Suprapubic skin (tissue), 4 donors: ENCODE measurements at places on chromosomes 4 and X. TPM values are rescaled to one million over a fixed set of nuclear protein-coding genes. Genes with fewer than 3 reads are reported as not detected.

ATOH1 gene
- total RNA-seq, result not detected

IGFBP7 gene
- 120 TPM for total RNA-seq

GPR173 gene
- total RNA-seq, result 2.3 TPM

P2RY8 gene
- not detected for total RNA-seq

ACOX3 gene
- 73.5 TPM for total RNA-seq

DNA sequence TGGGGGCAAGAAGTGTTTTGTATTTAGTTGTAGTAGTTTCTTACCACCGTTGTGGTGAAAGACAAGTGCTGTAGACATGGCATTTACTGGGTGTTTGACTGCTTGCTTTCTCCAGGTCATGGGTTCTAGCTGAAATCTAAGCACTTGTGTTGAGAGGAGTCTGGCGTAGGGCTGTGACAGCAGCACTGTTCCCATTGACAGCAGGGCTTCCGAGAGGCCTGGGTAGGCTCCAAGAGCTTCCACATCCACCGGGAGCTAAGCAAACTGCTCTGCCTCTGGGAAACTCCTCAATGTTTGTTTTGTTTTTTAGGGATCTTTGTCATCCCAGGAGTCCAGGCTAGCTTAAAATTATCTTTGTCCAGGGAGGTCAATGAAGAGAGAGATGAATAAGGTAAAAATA is 44.3 kb downstream of the BMPR1B start:
- DNase-seq, result no peak

GRCh38 chr4:108919226-108919893 is 156.5 kb upstream of the ETNPPL start:
- no peak for DNase-seq

DNA sequence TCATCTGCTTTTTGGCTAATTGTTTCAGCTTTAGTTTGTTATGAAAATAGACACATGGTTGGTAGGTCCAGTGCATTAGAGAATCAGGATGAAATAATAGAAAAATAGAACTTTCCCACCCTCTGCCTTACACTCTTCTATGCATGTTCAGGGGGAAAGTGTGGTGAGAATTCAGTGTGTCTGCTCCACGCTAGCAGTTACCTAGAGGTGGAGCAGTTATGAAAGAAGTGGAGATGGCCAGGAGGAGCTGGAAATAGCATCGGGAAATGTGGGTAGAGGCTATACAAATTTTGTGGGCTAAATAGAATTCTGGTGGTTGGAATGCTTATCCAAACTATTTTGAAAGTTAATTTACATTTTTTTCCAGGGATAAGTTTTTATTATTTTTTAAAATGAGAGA is 91.4 kb upstream of the MAD2L1 start:
- DNase-seq, result no peak

- no peak for DNase-seq
These were observed 3.4 kb downstream of the GPKOW start for GRCh38 chrX:49120091-49120490.

GRCh38 chrX:109720947-109721346 is 12.1 kb downstream of the ACSL4 start:
- DNase-seq, result no peak
